ENCODE measurements at places on chromosomes 4 and X.

- peak; percentile 51 for DNase-seq
Observed at GRCh38 chrX:110145854-110146253, 142.9 kb downstream of the TMEM164 start.

- DNase-seq: no peak
Observed at GRCh38 chrX:123432361-123433150, 248.5 kb downstream of the GRIA3 start.

GRCh38 chrX:132474544-132475248 is 14.1 kb downstream of the MBNL3 start:
- no peak for DNase-seq

GRCh38 chr4:102308032-102308799 is 37.1 kb downstream of the SLC39A8 start:
- peak; percentile 21 for DNase-seq

GRCh38 chr4:149634368-149634767 is 181.3 kb downstream of the IQCM start:
- DNase-seq: no peak

DNA sequence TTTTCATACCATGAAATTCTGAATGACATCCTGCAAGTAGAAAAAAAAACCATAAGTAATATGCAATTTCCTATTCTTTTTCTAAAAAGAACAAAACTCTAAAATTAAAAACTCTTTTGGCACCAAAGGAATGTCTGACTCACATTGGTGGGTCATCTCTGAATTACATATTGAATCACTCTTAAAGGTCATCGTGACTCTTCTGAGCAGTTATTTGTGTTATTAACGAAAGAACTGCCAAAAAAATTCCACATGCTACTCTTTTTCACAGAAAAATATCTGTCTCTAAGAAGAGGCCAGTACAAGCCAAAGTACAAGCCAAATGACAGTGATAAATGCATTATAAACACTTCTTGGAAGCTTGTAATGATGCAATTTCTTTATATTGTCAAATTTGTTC is 282.2 kb downstream of the GUCY2F start:
- no peak for DNase-seq

GRCh38 chrX:12771445-12772069 is 19.7 kb upstream of the PRPS2 start:
- peak; percentile 86 for DNase-seq

DNA sequence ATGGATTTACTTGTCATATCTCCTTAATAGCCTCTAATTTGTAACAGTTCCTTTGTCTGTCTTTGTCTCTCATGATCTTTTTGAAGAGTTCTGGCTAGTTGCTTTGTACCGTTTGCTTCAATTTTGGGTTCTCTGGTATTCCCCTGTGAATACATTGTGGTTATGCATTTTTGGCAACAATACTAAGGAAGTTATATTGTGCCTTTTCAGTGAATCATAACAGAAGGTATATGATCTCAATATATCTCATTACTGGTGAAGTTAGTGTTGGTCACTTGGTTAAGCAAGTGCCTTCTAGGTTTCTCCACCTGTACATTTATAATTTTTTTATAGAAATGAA is 48.6 kb downstream of the DCLK2 start:
- peak; percentile 45 for DNase-seq

GRCh38 chr4:27251771-27252170 is 391.1 kb downstream of the STIM2 start:
- DNase-seq: no peak

DNA sequence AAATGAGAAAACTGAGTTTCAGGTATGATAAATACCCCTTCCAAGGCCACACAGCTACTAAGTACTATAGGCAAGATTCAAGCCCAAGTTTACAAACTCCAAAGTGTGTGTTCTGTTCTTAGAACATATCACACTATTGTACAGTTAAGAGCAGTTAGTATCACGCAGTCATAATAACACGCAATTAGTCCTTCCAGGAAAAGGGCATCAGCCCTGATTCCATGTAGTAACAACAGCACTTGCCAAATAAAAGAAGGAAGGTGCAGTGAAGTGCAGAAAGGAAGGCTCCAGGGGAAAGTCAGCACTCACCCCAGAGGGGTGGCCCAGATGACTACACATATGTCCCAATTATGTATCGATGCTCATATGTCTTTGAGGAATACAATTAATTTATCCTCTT is 4.4 kb downstream of the TASL start:
- DNase-seq: no peak

DNA sequence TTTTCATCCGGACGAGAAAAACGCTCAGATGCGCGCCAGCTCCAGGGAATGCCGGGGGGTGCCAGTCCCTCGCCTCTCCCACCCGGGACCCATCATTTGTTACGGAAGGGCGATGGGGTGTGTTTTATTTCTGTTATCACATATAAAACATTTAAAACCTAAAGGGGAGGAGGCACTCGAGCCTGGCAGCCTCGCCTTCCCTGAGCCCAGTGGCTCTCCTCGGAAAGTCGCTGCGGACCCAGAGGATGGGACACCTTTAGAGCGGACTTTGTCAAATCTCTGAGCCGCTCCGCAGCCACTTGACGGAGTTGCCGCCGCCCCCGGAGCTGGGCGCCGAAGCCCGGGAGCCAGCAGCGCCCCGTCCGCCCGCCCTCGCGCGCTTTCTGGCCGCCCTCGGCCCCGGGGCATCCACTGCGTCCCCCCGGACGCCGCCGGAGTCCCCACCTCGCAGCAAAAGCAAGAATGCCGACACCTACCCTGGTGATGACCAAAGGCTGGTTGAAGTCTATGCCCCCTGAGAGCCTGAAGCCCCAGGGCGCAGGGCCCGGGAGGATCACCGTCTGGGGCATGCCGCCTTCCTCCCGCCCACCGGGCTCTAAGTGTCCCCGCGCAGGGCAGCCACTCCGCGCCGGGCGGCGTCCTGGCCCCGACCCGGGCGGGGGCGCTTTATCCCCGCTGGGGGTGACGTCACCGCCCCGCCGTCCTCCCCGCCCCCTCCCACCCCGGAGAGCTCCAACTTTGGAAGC is at the start of gene PDLIM3:
PDLIM3 (minus strand) TSS at position 642 of the 746 bp plus-strand sequence; CDS start at position 569, 73 bp downstream.
- no peak for DNase-seq

- DNase-seq: no peak
Observed at GRCh38 chrX:73401591-73402266, 45.1 kb upstream of the CDX4 start.

DNA sequence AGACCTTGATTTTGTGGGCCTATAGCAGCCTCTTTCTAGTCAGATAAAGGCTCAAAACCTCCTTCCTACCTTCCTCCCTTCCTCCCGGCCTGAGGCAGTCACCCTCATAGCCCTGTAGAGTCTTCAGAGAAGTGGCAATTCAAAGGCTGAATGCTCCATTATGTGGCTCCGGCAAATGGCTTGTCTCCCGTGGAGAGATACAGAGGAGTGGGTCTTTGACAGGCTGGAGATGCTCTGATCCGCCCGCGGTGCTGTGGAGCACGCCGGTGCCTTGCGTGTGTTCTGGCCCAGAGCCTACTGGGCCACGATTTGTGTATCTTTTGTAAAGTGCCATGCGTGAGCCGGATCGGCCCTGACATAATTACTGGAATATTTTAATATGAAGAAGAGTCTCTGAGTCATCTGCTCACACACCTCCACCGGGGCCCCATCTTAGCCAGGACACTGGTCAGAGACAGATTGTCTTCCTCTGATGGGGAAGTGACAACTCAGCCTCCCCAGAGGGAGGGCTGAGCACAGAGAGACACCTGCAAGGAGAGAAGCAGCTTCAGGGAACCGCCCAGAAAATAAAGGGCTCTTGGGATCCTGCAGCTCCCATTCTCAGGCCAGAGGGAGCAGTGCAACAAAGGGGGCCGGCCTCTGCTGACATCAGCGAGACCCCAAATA is 88.7 kb downstream of the DCTD start:
- no peak for DNase-seq

DNA sequence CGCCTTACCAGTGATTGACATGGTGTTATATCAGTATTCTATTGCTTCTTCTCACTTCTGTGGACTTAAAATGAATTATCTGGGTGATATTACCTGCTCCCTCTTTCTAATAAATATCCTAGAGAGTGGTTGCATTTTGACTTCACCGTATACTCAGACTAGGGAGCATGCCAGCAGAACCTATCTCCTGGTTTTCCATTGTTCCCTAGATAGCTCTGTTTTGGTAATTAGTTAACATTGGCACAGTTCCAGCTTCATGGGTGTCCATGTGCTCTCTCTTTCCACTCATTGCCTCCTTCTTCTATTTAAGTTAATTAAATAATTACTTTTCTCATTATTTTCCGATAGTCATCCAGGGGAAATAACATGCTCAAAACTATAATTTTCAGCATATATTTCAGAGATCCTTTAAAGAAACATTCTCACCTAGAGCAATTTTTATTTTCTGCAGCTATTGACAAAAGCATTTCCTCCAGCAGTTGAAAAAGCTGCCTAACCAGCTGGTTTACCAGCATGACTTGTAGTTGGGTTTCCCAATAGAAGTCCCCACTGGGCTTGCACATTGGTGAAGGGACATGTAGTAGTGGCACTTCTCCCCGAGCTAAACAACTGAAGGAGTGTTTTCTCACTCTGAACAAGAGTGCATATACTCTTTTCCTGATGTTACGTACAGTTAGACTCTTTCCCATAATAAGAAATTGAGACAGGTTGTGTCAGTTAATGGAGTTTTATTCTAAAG is 27.9 kb upstream of the PAPSS1 start:
- no peak for DNase-seq

- no peak for DNase-seq
Observed at GRCh38 chr4:22339491-22339890, 176.4 kb downstream of the ADGRA3 start.

GRCh38 chr4:99891351-99891750 is 2.9 kb downstream of the LAMTOR3 start:
- no peak for DNase-seq

DNA sequence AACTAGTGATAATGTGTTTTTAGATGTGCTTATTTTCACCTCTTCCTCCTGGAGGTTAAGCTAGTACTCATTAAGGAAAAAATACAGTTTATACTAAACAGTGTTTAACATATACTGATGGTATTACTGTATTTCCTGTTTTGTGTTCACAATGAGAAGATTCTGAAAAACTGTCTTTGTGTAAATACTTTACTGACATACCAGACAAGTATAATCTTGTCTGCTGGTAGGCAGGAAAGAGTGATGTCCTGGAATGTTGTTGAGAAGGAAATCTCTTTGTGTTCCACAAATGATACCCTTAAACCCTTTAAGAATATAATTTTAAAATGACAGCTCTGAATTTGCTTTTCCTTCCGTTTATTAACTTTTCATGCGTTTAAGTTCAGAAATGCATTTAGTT is 205.5 kb upstream of the NUDT6 start:
- DNase-seq: no peak

DNA sequence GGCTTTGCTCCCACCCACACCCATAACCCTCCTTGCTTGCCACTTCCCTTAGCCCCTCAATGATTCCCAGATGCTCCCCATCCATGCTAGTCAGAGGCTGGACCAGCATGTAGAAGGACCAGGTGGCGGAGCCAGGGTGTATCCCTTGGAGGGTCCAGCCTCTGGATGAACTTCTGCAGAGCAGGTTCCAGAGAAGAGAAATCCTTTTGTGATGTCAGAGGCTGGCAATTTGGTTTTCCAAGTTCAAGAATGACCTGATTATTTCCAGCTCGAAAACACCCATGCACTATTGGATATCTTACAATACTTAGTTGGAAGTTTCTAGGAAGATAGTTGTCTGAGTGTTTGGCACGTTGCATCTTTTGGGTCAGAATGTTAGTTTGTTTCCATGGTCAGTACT is 168.3 kb upstream of the RPS6KA3 start:
- no peak for DNase-seq

GRCh38 chr4:146585761-146586333 is 52.8 kb upstream of the POU4F2 start:
- DNase-seq: no peak

GRCh38 chr4:92566269-92566668 is 262.5 kb downstream of the GRID2 start:
- no peak for DNase-seq

DNA sequence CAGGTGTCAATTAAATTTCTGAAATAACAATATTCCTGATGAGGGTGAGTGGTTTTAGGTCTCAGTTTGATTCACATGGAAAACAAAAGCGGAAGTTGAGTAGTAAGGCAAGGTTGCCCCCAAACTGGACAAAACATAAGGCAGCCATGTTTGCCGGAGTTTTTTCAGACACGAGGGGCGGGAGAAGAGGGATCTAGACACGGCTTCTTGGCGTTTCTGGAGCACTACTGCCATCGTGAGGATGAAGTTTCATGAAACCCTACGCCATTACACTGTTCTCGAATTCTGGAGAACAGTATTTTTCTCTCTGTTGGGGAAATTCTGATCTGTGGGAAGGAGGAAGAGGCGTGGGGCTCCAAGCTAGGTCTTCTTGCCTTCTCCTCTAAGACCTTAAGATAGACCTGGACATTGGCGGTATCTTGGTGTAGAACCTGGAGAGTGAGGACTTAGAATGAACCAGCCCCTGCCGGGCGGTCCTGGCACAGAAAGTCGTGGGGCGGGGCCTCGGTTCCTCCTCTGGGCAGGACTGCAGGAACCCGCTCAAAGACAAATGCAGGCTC is 160.3 kb downstream of the OR13H1 start:
- no peak for DNase-seq

Data from NAMALWA (cell line).